ENCODE measurements at places on chromosomes 7 and 10. TPM values are rescaled to one million over a fixed set of nuclear protein-coding genes. Genes with fewer than 3 reads are reported as not detected.

The OR2A7 gene
- not detected for total RNA-seq

The CYP51A1 gene
- 41.0 TPM for total RNA-seq

The AQP1 gene
- total RNA-seq: 0.40 TPM

The GNAT3 gene
- not detected for total RNA-seq

The OR2A42 gene
- not detected for total RNA-seq

The ZNF365 gene
- total RNA-seq: 0.82 TPM

The C10orf71 gene
- not detected for total RNA-seq

The SPAM1 gene
- total RNA-seq: not detected

The LRIT1 gene
- not detected for total RNA-seq

The ERV3-1 gene
- total RNA-seq: 4.2 TPM
